ENCODE measurements at places on chromosomes 11 and 22.

GRCh38 chr22:44089717-44090570 lies 65.8 kb downstream of the PARVB start:
- DNase-seq = no peak

DNA sequence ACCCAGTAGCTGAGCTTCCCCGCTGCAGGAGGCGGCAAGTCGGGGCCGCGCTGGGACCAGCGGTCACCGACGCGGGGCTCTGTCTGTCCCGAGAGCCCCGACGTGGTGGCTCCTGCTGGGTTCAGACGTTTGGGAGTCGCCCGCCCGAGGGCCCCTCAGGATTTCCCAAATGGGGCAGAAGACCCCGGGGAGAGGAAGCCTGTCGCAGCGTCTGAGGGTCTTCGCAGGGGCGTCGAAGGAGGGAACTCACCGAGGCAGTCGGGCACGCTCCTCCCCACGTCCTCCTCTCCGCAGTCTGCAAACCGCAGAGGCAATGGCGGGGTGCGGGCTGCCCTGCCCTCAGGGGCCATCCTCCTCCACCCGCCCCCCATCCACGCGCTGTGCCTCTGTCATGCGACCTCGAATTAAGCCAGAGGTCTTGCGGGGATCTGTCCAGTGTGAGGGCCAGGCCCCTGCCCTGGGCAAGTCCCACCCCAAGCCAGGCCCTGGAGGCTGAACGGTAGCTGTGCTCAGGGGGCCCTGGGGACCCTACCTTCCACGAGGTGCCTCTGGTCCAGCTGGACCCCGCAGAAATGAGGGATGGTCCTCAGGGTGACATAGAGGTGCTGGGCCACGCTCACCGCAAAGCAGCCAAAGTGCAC lies 12.5 kb downstream of the IL17REL start:
- DNase-seq = no peak

DNA sequence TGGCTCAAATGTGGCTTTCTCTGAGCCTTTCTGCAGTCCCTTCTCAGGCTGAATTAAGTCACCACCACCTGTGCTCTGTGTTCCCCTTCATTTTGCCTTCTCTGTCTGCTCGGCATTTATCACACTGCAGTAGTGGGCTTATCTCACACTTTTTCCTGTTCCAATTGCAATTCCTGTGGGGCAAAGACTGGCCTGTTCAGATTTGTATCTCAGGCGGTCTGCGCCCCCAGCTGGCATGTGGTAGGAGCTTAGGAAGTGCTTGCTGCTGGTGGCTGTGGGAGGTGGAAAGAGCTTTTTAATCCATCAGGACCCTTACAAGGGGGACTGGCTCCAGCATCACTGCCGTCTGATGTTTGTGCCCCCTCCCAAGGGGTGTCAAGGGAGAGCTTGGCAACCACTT lies 21.2 kb downstream of the BMAL1 start:
- no peak for DNase-seq

DNA sequence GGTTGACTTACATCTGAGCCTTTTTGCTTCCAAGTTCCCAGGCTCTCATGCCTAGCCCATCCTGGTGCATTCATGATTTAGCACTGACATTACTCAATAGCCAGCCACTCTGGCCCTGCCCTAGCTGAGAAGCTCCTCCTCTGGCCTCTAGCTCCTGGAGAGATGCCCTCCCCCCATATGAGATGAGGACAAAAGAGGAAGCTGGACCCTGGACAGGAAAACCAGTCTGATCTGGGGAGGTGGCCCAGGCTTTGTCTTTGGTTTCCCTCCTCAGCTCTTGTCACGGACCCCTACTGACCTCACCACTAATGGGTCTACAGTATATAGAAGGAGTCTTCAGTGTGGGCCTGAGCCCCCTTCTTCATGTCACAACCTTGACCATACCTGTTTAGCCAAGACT lies 3.0 kb downstream of the RHOG start:
- DNase-seq = no peak

GRCh38 chr11:13440100-13440855 lies 22.7 kb downstream of the BTBD10 start:
- DNase-seq = no peak

GRCh38 chr11:111417766-111418435 lies 38.8 kb upstream of the POU2AF1 start:
- no peak for DNase-seq

- DNase-seq = no peak
These were observed 14.7 kb upstream of the TREH start for GRCh38 chr11:118694185-118694584.

DNA sequence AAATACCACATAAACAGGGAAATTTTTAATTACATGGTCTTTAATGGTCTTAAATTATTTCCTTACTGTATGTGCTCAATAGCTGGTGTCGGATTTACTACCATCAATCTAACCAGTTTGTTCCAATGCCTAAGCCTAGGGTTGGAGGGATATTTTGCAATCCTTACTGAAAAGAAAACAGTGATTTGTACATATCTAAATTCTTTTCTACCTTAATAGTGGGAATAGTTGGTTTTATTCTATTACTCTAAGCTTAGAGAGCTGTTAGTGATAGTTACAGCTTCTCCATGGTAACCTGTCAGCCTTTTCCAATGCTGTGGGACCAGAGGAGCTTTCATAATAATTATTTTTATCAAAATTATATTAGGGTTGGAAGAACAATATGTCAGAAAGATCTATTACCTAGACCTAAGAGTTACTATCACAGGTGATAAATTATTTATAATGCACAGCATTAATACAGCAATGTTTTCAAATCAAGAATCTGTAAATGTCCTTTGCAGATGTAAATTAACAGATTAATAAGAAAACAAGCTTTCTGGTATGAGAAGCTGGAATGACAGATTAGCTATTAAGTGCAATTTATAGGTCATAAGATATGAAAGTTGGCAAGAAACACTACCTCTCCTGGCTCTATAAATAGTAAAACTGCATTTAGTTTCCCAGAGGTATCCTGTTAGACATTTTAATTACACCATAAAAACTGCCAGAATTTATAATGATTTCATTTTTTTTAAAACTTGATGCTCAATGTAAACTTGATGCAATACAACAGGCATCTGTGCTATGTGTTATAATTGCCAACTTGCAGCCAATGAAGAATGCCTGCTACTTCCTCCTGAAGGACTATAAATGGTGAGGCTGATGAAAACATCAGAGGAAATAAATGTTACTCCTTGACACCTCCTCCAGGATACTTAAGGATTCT lies 262.0 kb upstream of the PITPNB start:
- no peak for DNase-seq

GRCh38 chr11:131099746-131100145 lies 183.5 kb upstream of the SNX19 start:
- no peak for DNase-seq

All from CD4-positive, alpha-beta T cell treated with Interleukin-2 at 100 ng/mL for 4 hours (primary cell).